Inflammatory macrophage treated with lipopolysaccharide for 1 hour (primary cell): ENCODE measurements at places on chromosomes 13 and 19.

GRCh38 chr19:51938936-51939335 lies 11.7 kb downstream of the ZNF613 start:
- DNase-seq, result no peak

GRCh38 chr19:38093587-38093986 lies 130.4 kb downstream of the DPF1 start:
- DNase-seq, result no peak

DNA sequence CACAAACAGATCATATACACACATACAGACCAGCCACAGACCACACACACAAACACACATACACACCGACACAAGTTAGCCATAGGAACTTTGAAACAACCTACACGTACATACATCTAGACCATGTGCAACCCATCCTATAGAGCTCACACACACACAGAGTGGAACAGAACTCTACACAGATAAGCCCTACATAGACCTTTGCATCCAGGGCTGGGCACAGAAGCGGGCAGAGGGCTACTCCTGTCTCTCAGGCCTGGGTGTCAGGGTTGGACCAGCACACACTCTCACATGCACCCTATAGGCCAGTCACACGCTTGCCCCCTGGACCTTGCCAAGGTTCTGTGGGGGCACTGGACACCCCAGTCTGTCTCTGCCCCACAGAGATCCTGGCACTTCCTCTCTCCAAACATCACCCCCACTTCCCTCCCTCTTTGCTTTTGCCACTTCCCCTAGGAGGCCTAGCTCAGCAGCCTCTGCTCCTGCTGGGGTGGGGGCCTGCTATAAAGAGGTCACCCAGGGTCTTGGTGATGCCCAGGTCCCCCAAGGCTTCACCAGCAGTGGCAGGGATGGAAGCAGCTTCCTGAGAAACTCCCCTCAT lies 5.8 kb upstream of the JUNB start:
- DNase-seq, result peak; percentile 70

DNA sequence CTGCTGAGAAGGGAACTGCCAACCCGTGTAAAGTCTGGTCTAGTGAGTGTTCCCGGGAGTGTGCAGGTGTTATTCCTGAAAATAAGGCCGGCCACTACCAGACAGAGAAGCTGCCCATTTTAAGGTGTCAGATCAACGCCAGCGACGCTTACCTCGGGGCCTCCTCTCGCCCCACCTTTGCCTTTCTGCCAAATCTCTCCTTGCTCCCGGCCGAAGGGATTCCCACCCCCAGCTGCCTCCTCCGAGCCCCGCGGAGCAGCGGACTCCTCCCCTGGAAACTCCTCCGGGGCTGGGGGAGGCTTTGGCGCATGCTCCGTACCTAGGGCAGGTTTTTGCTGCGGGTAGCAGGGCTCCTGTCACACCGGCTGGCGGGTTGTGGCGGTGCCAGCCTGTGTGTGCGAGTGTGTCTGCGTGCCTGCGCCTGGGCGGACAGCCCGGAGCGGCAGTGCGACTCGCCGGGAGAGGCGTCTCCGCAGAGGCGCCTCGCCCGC lies at the start of gene HS6ST3:
Gene HS6ST3, plus strand, starts transcription at position 359 of the 491 bp plus-strand sequence.
- DNase-seq, result no peak

DNA sequence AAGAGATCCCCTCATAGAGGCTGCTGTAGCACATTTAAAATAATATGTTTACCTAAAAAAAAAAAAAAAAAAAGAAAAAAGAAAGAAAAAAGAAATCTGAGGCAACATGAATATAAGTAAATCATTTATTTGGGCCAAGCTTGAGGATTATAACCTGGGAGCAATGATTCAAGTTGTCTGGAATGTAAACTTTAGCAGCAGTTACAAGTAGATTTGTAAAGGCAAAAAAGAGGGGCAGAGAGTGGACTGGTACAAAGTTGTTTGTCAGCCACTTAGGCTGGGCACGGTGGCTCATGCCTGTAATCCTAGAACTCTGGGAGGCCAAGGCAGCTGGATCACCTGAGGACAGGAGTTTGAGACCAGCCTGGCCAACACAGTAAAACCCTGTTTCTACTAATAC lies 11.3 kb downstream of the ZNF43 start:
- no peak for DNase-seq

- DNase-seq, result no peak
These were observed 21.1 kb upstream of the ZSCAN18 start for GRCh38 chr19:58118979-58119733.

DNA sequence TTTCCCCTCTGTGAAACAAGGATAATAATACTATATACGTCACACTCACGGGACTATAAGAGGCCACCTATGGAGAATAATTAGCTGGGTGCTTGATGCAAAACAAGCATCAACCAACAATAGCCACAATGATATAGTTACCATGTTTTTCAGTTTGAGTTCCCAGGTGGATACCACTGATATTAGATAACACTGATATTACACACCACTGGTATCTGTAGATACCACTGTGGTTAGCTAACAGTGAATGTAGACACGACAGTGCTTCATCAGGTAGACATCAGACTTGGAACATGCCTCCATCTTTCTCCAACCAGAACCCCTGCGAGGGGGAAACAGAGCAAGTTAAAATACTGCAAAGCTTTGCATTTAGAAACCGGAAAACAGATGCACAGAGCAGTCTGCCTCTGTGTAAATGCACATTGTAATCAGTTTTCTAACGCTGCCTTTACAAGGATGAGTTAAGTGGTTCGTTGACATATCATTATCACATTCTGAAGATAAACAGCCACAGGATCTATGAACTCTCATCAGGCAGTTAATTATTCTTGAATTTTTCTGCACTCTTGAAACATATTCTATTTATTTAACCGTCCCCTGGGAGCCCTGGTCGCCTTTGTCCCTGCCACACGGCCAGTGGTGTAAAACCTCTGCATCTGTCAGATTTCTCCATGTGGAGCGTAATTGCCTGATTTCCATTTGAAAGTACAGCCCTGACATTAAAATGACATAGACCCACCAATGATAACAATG lies 80.7 kb downstream of the RNASEH2B start:
- no peak for DNase-seq

- no peak for DNase-seq
These were observed 2.0 kb downstream of the ZFP36 start for GRCh38 chr19:39408392-39409207.

- peak; percentile 56 for DNase-seq
These were observed 13.4 kb upstream of the SIGLEC12 start for GRCh38 chr19:51514866-51515481.

GRCh38 chr13:28743020-28743419 lies 24.2 kb upstream of the SLC46A3 start:
- DNase-seq, result peak; percentile 37

- DNase-seq, result no peak
These were observed 14.4 kb downstream of the UBXN6 start for GRCh38 chr19:4443188-4443587.

DNA sequence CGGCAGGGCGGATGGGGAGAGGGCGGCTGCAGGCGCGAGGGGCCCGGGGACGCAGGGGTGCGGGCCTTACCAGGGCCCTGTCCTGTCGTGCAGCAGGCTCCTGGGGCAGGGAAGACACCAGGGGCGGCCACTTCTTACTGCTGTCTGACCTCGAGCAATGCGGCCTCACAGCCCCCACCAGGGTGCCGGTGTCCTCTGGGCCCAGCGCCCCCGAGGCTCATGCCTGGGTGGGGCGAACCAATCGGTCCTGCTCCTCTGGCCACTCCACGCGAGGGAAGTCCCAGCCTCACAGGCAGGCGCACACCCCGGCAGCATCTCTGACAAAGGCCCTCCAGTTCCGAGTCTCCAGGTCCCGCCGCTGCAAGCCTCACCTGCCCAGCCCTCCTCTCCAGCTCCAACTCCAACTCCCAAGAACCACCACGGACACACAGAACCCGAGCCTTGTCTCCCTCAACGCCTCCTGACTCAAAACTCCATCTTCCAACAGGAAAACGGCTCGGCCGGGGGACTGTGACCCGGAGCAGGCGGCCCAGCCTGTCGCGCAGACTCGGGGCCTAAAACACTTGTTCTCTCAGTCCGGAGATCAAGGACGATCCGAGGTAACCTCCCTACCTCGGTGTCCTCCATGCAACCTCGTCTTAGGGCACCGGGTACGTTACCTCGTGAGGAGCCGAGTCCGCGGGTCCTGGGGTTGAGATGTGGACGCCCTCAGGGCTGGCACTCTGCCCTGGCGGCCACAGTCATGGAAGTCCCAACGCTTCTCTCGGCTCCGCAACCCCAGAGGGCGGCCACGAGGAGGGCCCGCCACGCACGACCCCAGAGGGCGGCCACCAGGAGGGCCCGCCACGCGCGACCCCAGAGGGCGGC lies 6.5 kb downstream of the FGF22 start:
- no peak for DNase-seq

DNA sequence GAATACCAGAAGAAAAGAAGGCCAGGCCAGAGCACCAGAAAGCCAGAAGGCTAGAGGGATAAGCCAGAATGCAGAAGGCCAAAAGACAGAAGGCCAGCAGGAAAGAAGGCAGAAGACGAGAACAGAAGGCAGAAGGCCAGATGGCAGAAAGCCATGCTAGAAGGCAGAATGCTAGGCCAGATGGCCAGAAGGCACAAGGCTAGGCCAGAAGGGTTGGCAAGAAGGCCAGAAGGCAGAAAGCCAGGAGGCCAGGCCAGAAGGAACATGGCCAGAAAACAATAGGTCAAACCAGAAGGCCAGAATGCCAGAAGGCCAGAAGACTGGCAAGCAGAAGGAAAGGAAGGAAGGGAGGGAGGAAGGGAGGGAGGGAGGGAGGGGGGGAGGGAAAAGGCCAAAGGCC lies 188.8 kb downstream of the TUBA3C start:
- no peak for DNase-seq

DNA sequence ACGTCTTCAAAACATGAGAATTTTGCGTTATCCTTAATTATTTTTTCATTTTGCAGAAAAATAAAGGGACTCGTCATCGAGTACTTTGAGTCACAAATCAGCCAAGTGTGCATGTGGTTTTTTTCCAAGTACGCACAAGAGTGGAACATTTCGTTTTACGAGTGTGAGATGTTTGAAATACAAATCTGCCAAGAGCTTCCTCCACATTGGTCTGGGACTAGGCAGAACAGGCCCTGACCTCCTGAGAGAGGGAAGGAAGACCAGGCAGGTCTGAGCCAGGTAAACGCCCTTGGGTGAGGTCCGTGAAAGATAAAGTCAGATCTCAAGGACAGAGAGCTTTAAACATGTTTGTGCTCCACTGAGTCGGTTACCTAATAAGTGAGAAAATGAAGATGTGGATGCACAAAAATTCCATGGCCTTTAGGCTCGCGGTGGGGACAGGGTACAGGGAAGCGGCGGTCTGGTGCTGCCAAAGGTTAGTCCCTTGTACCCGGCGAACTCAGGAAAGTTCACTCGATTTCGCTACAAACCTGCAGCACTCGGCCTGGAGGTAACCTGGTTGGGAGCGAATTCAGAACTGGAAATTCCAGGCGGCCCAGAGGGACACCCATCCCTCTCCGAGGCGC lies 473 bp upstream of the ITM2B start:
- no peak for DNase-seq

DNA sequence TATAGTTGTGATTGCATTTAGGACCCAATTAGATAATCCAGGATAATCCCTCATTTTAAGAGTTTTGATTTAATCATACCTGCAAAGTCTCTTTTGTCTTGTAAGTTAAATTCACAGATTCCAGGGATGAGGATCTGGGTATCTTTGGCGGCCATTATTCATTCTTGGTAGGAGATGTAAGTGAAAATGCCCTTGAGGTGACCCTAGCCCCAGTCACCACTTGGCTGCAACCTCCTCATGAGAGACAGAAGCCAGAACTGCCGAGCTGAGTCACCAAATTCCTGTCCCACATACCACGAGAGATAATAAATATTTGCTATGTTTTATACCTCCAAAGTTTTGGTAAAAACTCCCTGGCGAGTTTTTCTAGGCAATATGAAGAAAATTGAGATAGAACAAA lies 389.4 kb downstream of the RFC3 start:
- DNase-seq, result no peak
